ENCODE measurements at places on chromosomes 12 and 14.
A peak's percentile ranks its signal among the peaks of the same experiment; 100 is the strongest.

DNA sequence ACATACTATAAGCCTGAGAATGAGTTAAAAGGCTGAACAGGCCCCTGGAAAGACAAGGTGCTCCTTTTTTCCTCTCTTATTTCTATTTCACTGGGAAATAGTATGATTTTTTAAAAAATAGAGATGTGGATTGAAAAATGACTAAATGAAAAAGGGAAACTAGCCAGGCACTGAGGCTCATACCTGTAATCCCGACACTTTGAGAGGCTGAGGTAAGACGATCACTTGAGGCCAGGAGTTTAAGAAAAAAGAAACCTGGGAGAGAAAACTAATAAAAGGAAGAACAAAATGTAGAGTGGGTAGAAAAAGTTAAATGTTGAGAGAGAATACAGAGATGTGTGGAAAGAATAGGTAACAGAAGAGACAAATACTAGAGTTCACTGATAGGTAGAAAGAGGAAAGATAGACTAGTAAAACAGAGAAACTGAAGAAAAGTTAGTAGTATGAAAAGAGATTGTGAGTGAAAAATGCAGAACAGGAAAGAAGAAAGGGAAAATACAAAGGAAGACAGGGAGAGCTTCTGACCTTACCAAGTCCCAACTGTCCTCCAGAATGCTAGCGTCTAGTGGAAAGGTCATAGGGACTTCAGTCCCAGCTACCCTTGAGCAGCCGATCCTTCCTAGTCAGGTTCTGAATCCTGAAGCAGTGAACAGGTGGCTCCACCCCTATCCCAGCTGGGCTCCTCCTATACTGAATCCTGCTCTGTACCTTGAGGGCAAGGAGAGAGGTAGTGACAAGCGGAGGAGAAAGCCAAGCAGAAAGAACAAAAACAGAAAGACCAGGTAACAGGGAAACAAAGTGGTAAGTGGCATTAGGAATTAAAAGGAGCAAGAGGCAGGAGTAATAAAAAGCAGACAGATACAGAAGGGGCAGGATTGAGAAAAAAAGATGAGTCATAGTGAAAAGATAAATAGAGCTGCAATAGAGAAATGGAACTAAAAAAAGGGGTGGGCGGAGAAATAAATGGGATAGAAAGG lies 7.3 kb downstream of the TMEM116 start:
- no peak for DNase-seq

GRCh38 chr14:51677266-51677665 lies 25.6 kb downstream of the FRMD6 start:
- DNase-seq: no peak

GRCh38 chr12:14803830-14804160 lies 325 bp downstream of the C12orf60 start:
- no peak for DNase-seq

- no peak for DNase-seq
These were observed 4.4 kb upstream of the MARK3 start for GRCh38 chr14:103380719-103381377.

DNA sequence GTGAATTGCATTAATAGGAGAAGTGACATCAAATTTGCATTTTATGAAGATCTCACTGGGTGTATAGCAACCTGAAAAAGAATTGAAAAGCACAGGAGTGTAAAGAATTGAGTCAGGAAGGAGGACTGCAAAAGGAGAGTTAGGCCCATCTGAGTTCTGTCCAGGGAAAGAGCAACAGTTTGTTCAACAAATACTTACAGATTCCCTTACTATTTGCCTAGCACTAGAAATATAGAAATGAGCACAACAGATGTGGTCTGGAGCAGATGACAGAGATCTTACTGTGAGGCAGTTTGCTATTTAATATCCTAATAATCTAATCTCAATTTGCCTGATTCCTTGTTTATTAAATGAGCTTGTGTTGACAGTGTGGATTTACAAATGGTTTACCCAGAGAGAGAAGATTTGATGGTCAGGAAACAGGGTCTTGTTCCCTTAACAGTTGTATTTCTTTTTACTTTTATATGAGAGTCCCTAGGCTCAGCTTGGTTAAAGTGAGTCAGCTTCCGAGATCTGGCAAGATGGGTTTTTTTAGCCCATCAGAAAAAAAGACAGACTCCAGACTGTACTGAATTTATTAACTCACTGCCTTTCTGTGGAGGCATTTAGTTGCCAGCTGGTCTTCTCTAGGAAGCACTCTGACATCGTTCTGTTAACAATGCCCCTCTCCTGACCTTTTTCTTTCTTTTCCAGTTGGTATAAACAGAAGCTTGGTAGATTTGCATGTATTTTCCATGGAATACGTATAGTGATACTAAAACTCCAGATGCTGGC lies 229.7 kb downstream of the TTC6 start:
- DNase-seq: no peak

- no peak for DNase-seq
These were observed 179.0 kb downstream of the CALM1 start for GRCh38 chr14:90575781-90576180.

GRCh38 chr12:124536641-124537040 lies 30.8 kb downstream of the NCOR2 start:
- DNase-seq: no peak

- no peak for DNase-seq
These were observed 760 bp upstream of the MED13L start for GRCh38 chr12:116278279-116278626.

DNA sequence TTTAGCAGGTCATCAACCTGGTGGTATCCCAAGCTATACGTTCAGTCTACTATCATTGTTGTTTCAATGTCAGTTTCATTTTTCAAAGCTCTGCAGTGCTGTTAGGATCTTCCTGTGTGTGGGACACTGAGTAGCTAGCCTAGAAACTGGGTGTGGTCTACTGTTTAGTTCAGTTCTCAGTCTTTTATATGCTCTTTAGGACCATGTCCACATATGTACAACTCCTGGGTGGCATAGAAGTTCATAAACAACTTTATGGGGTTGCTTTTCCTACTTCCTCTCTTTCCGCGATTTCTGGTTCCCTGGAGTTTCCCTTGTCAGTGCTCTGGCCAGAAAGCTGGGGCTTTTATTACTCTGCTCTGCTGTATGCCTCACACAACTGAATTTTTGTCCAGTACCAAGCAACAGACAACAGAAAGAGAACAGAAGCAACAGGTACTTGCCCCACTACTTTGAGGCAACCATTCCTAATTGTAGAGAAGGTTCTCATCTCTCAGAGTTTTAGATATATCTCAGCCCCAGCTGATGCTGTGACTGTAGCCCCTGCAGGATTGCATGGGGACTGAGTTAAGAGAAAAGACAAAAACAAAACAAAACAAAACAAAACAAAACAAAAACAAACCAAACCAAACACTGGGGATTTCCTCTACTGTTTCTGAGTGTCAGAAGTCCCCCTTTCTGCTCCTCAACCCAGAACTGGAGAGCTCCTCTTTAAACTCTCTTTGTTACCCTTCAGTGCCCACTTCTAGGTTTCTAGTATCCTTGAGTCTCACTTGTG lies 30.3 kb downstream of the MIS18BP1 start:
- DNase-seq: no peak

- DNase-seq: no peak
These were observed 61.7 kb downstream of the CALM1 start for GRCh38 chr14:90458536-90458935.

DNA sequence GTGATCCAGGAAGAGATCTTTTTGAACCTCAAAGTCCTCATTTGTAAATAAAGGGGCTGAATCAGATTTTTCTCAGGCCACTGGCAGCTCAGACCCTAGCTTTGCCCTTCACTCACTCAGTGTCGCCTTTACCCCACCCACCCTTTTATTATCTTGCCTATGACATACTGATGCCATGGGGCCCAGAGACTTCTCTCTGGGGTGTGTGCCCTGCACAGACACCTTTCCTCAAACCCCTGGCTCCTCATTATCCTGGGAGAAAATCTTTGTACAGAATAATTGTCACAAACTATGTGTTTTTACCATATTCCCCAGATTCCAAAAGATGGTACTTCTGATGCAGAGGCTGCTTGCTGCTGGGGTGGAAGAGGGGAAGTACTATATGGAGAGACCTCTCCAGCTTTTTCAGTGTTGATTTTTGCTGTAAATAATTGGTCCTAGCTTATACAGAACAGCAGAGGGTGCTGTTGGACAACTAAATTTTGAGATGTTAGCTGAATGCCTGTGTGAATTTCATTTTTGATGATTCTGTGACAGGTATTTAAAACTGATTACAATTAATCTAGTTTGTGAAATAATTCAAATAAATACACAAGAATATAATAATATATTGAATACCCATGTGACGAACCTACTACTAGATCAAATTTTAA lies 53.9 kb upstream of the DCD start:
- peak; percentile 42 for DNase-seq

Data from activated CD4-positive, alpha-beta T cell treated with anti-CD3 and anti-CD28 coated beads, Interleukin-2, Interleukin-4, amounts not matched to agents 100 ng/mL and 50 ng/mL, durations not matched to agents 16 hours and 8 hours (primary cell).